ENCODE measurements at places on chromosomes 2 and 18. TPM values are rescaled to one million over a fixed set of nuclear protein-coding genes. Genes with fewer than 3 reads are reported as not detected.

DNA sequence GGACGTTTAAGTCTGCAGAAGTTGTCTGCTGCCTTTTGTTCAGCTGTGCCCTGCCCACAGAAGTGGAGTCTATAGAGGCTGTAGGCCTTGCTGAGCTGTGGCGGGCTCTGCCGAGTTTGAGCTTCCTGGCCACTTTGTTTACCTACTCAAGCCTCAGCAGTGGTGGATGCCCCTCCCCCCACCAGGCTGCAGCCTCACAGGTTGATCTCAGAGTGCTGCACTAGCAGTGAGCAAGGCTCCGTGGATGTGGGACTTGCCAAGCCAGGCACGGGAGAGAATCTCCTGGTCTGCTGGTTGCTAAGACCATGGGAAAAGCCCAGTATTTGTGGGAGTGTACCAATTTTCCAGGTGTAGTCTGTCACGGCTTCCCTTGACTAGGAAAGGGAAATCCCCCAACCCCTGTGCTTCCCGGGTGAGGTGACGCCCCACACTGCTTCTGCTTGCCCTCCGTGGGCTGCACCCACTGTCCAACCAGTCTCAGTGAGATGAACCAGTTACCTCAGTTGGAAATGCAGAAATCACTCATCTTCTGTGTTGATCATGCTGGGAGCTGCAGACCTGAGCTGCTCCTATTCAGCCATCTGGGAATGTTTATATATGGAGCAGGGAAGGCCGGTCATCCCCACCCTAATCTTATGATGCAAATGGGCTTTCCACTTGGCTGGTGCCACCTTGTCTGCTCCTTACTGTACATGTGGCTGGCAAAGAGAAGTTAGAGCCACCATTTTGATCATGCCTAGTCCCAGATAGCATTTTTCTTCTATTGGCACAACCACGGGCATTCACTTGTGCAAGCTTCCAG lies 156.9 kb upstream of the ITGA6 start:
- no peak for DNase-seq
- no peak overlapping the region for H3K27ac ChIP-seq
- no peaks in the 10 kb centered on the region for H3K36me3 ChIP-seq

LCT gene
- 0.10 TPM for total RNA-seq

GRCh38 chr2:15860051-15860663 lies 80.2 kb upstream of the MYCN start:
- no peak for DNase-seq
- no peak overlapping the region for H3K27ac ChIP-seq
- H3K36me3 ChIP-seq, result no peaks in the 10 kb centered on the region
- no peak overlapping the region for H3K4me3 ChIP-seq
- no peaks in the 10 kb centered on the region for H3K4me1 ChIP-seq
- no peaks in the 10 kb centered on the region for H3K27me3 ChIP-seq

DNA sequence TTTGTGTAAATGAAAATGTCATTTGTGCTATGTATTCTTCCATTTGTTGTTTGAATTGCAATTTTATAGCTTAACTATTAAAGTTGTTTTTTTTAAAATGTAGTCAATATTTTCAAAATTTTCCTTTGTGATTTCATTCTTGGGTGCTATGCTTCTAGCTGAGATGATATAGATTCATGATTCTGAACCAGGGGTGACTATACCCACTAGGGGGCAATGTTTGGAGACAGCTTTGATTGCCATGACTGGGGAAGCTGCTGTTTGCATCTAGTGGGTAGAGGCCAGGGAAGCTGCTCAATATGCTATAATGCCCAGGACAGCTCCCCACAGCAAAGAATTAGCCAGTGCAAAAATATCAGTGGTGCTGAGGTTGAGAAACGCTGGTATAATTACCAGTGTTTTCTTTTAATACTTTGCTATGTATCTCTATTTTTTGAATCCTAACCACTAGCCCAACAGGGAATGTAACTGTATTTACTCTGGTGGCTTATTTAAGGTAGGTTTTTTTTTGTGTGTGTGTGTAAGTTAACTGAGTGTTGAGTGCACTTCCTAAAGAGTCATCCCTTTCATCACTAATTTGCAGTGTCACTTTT lies 99.7 kb downstream of the MEP1B start:
- no peak overlapping the region for H3K4me3 ChIP-seq
- H3K27ac ChIP-seq, result no peak overlapping the region

CFAP65 gene
- 0.79 TPM for total RNA-seq

DNA sequence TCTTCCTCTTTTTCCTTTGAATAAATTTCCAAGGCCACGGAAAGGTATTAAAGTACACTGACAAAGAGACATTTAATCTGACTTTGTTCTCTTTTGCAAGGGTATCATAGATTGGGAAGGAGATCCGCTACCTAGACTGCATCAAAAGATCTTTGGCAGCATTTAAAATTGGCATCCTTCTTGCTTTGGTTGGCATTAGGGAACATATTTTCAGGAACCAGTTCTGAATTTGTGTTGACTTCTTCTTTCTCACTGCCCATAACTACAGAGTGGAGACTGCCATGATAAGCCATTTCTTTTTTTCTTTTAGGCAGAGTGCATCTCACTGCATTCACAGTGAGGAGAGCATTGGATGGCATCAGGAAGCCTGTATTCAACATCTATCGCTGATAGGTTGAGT lies 83.4 kb downstream of the DOCK10 start:
- H3K27me3 ChIP-seq, result no peaks in the 10 kb centered on the region
- H3K36me3 ChIP-seq, result no peaks in the 10 kb centered on the region
- H3K4me1 ChIP-seq, result peaks cover 11% of the 10 kb centered on the region
- no peak for DNase-seq
- peak overlapping the region; percentile 34 for H3K27ac ChIP-seq

GNLY gene
- 0.55 TPM for total RNA-seq

GRCh38 chr2:63486861-63487290 lies 101.4 kb downstream of the WDPCP start:
- H3K27ac ChIP-seq, result no peak overlapping the region
- no peaks in the 10 kb centered on the region for H3K27me3 ChIP-seq
- DNase-seq, result no peak
- H3K36me3 ChIP-seq, result no peaks in the 10 kb centered on the region
- H3K4me3 ChIP-seq, result no peak overlapping the region
- H3K4me1 ChIP-seq, result no peaks in the 10 kb centered on the region

GRCh38 chr2:69043736-69044400 lies 30.9 kb downstream of the ANTXR1 start:
- H3K36me3 ChIP-seq, result peaks cover 3% of the 10 kb centered on the region
- no peaks in the 10 kb centered on the region for H3K27me3 ChIP-seq

GRCh38 chr2:10305254-10305635 lies 2.5 kb downstream of the HPCAL1 start:
- H3K4me1 ChIP-seq, result peaks cover 39% of the 10 kb centered on the region
- H3K4me3 ChIP-seq, result no peak overlapping the region
- H3K27ac ChIP-seq, result peak overlapping the region; percentile 50
- DNase-seq, result no peak

GRCh38 chr2:227370092-227370491 lies 9.0 kb downstream of the TM4SF20 start:
- H3K4me1 ChIP-seq, result peaks cover 4% of the 10 kb centered on the region
- H3K4me3 ChIP-seq, result no peak overlapping the region
- H3K27ac ChIP-seq, result no peak overlapping the region
- no peaks in the 10 kb centered on the region for H3K27me3 ChIP-seq
- H3K36me3 ChIP-seq, result no peaks in the 10 kb centered on the region

CTLA4 gene
- total RNA-seq, result 0.30 TPM

- no peaks in the 10 kb centered on the region for H3K36me3 ChIP-seq
- no peaks in the 10 kb centered on the region for H3K27me3 ChIP-seq
- no peak for DNase-seq
- peak overlapping the region; percentile 1 for H3K4me3 ChIP-seq
Measured at GRCh38 chr2:165952085-165952484, 1.5 kb downstream of the TTC21B start.

DNA sequence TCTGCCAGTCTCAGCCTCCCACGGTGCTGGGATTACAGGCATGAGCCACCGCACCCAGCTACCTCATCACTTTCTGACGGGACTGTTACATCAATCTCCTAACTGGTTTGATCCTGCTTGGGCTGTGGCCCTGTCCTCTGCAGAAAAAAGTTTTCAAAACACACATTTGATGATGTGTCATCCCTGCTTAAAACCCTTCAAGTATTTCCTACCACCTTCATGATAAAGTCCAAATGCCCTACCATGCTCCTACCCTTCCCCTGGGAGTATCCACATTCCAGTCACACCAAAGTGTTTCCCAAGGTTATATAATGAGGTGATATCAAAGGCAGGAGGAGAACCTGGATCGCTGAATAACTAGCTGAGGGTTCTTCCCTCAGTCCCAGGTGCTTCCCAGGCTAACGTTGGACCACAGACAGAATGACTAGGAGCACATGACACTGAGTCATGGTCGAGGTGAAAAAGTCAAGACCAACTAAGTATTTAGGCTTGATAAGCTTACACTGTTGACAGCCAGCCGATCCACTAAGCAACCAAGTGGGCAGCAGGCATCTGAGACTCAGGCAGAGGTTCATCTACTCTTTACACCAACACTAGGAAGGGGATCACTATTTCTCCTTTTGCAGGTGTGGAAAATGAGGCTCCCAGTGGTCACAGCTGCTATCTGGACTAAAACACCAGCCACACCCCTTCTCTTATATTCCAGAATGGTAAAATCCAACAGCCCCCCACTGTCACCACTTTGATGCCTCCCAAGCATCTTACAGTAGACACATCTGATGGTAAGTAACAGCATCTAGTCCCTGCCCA lies 31.8 kb downstream of the CYRIA start:
- DNase-seq, result no peak
- H3K27me3 ChIP-seq, result no peaks in the 10 kb centered on the region
- H3K4me1 ChIP-seq, result peaks cover 19% of the 10 kb centered on the region

GRCh38 chr2:64448041-64448426 lies 5.9 kb upstream of the LGALSL start:
- H3K4me3 ChIP-seq, result no peak overlapping the region
- no peaks in the 10 kb centered on the region for H3K27me3 ChIP-seq
- peak; percentile 87 for DNase-seq
- H3K36me3 ChIP-seq, result no peaks in the 10 kb centered on the region

- H3K27me3 ChIP-seq, result peaks cover 12% of the 10 kb centered on the region
- H3K4me3 ChIP-seq, result no peak overlapping the region
- H3K27ac ChIP-seq, result no peak overlapping the region
- DNase-seq, result no peak
- H3K4me1 ChIP-seq, result peaks cover 46% of the 10 kb centered on the region
Measured at GRCh38 chr2:120575966-120576365, 159.7 kb upstream of the GLI2 start.

DNA sequence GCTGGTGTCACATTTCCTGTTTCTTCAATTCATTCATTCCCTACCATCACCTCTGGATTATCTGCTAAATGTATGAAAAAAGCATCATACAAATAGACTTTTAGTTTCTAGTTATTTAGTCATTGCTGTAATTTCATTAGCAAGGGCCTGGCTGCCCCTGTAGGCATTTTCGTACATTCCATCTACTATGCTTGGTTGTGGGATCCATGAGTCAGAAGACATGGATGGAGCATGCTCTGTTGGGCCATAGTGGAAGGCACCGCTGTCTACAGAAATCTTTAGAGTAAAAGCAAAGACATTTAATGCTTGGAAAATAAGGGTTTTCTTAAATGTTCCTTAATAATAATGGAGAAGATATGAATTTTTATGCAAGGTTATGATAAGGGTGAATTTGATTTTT lies 324.8 kb upstream of the MEIS1 start:
- no peaks in the 10 kb centered on the region for H3K36me3 ChIP-seq
- no peaks in the 10 kb centered on the region for H3K27me3 ChIP-seq
- no peak overlapping the region for H3K27ac ChIP-seq
- no peak for DNase-seq

DNA sequence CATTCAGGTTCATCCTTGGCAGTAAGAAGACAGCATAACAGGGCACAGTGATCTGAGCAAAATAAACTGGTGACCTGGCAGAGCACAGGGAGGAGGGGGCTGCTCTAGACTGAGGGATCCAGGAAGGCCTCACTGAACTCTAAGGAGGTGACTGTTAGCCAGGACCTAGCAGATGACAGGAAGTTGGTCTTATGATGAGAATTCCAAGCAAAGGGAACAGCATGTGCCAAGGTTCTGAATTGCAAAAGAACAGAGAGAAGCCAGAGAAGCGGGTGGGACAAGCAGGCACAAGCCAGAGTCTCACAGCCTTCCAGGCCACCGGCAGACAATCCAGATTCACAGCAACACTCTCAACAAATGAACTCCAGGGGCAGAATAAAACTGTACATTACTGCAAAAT lies 152.7 kb upstream of the PTPRM start:
- no peaks in the 10 kb centered on the region for H3K27me3 ChIP-seq
- no peaks in the 10 kb centered on the region for H3K4me1 ChIP-seq
- no peak for DNase-seq
- no peak overlapping the region for H3K4me3 ChIP-seq
- H3K27ac ChIP-seq, result no peak overlapping the region

DNA sequence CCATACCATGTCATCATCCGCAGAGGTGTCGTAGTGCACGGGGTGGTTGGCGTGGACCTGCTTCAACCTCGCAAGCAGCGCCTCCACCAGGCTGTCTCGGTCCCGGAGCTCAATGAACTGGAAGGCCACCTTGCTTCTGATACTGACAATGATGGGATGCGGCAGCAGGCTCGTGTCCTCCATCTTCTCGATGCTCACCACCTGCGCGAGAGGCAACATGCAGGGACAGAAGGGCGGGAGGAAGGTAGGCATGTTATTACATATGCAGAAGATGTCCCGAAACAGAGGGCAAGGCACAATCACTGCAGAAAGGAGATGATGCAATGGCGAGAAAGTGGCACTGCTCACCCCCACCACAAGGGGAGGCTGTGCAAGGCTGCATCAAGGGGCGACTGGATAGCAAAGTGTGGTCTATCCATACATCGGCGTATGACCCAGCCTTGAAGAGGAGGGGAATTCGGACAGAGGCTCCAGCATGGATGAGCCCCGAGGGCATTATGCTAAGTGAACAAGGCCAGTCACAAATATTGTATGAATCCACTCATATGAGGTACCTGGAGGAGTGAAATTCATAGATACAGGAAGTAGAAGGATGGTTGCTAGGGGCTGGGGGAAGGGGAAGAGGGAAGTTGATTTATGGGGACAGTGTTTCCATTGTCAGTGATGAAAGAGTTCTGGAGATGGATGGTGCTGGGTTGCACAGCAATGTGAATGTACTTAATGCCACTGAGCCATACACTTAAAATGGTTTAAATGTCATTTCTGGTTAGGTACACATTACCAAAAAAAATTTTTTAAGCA lies 36.6 kb downstream of the RPL31 start:
- no peaks in the 10 kb centered on the region for H3K27me3 ChIP-seq
- no peaks in the 10 kb centered on the region for H3K4me1 ChIP-seq

DUSP11 gene
- total RNA-seq, result 24.5 TPM

DNA sequence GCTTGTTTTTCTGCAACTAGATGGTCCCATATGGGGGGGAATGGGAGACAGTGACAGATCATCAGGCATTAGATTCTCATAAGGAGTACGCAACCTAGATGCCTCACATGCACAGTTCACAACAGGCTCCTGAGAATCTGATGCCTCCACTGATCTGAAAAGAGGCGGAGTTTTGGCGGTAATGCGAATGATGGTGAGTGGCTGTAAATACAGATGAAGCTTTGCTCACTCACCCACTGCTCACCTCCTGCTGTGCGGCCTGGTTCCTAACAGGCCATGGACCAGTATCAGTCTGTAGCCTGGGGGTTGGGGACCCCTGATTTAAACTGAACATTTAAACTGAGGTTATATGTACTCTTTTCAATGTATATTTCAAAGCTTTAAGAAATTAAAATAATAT lies 40.7 kb downstream of the SOS1 start:
- H3K27ac ChIP-seq, result no peak overlapping the region
- H3K4me3 ChIP-seq, result no peak overlapping the region
- H3K27me3 ChIP-seq, result no peaks in the 10 kb centered on the region
- no peak for DNase-seq
